ENCODE measurements at places on chromosomes 6 and 20.
A peak's percentile ranks its signal among the peaks of the same experiment; 100 is the strongest.

DNA sequence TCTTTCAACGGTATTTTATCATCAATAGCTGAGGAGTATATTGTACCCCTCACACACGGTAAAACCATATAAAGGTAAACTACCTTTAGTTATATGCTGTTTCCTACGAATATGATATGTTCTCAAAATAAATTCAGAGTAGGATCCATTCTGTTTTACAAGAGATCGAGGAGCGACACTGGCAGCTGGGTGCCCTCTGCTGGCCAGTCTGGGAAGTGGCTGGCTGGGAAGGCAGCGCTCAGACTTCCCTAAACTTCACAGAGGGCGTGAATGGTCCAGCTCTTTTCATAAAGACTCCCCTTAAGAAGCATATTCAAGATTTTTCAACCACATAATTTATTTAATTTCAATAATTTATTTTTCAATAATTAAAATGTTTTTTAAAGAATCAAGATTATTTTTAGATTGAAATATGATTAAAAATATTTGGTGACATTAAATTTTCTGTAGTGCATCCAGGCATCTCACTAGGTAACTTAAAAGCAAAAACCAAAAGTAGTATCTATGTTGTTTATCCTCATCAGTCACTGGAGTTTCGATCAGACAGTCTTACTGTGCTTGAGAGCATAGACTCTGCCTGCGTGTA is 187.5 kb upstream of the PDE10A start:
- DNase-seq = no peak

DNA sequence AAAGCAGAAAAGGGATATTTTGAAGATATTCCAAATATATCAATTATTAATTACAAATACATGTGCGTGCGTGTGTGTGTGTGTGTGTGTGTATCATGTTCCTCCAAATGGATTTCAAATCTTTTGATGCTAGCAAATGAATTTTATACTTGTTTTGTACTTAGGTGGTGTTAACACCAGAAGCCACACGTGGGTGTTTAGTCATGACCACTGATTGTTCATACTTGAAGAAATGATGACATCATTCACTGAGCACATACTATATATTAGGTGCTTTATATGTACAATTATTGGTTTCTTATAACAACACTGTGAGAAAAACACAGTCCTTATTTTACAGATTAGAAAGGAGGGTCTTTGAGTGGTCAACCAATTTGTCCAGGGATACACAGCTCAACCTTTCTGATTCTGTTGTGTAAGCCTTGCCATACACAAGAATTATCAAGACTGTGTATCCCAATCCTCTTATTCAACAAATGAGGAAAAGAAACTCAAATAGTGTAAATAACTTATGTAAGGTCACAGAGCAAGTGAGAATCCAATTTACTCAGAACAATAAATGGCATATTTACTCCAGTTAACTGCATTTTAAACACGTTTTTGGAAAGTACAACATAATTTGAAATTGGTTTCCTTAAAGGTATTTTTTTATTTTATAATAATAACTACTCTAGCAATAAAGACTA is 88.5 kb downstream of the BCAS1 start:
- no peak for DNase-seq

DNA sequence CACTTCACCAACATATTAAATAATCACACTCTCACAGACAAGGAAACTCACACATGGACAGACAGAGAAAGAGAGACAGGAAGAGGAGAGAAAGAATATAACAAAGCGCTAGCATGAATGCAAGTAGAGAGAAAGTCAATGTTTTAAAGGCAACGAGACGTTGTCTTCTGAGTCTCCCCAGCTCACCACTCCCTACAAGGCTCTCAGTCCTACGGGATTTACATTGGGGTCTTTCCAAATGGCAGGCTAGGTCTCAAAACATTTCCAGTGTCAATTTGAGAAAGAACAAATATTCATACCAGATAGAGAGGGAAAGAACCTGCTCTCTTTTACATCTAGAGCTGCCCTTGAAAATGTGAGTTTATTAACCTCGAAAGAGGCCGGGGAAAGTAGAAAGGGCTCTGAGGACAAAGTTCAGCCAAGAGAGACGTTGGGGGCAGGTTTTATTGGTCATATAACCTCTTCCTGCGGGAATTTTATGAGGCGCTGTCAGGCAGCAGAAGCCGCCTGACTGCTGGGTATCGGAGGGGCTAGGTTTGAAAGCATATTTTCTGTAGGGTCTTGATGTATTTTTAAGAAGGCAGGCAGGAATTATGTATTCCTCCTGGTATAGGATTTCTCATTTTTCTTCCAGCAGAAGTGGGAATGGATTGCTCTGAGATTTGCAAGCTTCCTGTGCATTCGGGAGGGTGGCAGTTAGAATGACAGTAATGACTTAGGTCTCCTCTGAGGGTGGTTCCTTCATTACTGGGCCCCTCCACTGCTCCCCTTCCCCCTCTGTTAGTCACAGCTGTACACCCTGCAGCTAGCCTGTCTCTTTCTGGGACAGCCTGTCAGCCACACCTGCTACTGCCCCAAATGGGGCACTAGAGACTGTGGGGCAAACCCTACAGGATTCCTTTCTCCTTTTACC is 34.4 kb upstream of the KIF16B start:
- DNase-seq = peak; percentile 72

- no peak for DNase-seq
Measured at GRCh38 chr6:116290799-116291198, 11.1 kb upstream of the TSPYL1 start.

DNA sequence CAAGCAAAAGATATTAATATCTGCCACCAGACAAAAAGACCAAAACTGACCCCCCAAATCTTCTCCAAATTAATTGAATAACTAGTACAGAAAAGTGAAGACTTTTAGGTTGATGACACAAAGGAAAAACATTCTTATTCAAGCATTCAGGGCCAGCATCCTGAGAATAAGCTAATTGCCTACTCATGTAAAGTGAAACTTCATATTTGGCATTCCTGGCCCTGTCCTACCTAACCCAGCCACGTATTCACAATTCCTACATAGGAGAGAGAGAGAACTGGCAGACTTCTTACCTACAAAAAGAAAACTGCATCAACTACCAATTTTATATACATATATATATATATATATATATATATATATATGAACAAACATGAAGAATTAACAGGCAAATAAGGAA is 4.9 kb upstream of the ASCC3 start:
- no peak for DNase-seq

DNA sequence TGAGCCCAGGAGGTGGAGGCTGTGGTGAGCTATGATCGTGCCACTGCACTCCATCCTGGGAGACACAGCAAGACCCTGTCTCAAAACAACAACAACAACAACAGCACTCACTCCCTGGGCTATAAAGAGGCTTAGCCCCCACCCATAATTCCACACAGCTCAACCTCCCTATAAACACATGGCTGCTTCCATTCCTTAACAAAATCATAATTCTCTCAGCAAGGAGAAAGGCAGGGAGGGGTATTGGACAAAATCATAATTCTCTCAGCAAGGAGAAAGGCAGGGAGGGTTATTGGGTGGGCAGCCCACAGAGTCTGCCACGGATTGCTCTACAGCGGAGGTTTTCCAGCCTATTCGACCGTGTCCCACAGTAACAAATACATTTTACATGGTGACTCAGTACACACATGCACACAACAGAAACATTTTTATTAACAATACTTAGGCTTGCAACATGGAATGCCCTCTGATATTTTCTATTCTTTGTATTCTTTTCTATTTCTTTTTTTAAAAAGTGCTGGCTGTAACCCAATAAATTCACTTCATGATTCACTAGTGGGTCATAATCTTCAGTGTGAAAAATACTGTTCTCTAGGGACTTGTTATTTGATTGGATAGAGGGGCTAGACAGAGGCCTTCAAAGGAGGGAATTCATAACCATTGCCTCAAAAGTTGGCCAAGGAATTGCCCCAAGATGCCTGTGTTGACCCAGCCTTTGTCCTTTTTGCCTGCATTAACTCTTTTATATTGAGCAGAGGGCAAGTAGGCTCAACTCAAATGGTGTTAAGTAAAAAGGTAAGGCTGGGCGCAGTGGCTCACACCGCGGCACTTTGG is 50.6 kb upstream of the ZMYND8 start:
- no peak for DNase-seq

- DNase-seq = no peak
Measured at GRCh38 chr6:87261534-87261933, 60.9 kb upstream of the SMIM8 start.

DNA sequence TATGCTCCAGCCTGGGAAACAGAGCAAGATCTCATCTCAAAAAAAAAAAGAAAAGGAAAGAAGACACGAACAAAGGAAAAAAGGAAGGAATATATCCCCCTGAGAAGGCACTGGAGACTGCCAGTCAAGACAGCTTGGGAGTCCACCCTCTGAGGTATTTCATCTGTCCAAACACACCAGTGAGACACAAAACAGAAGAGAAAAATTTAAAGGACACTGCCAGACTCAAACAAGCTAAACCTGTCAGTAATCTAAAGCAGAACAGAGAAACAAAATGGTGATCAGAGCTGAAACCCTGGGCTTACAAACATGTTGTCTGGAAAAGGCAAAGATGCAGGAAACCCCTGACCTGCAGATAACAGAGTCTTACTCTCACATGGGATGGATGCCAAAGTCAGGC is 114.9 kb downstream of the DCDC2 start:
- DNase-seq = no peak

DNA sequence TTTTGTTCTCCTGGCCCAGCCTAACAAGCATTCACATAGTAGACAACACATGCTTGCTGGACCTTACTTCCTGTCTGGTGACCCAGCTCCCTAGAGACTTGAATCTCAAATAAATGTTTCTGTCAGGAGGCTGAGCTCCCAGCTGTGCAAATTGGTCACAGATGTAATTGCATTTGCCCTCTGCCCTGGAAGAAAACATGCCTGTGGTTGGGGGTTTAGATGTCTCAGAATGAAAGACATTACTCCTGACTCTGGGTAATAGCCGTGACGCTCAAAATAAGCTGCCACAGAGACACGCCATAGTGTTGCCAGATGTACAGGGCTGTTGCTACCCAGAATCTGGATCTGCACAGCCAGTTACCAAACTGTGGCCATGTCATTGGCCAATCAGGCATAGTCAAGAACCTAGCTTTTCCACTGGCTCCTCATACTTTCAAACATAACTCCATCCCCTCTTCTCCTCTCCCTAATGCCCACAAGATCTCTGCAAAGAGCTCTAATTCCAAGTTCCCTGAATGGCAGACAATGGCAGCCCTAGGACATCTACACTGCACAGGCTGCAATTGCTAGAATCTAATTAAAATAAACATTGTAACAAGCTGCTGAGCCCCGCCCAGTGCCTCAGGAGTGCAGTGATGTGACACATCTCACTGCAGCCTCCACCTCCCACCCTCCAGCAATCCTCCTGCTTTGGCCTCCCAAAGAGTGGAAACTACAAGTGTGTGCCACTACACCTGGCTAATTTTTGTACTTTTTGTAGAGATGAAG is 32.8 kb upstream of the GMPR start:
- no peak for DNase-seq

DNA sequence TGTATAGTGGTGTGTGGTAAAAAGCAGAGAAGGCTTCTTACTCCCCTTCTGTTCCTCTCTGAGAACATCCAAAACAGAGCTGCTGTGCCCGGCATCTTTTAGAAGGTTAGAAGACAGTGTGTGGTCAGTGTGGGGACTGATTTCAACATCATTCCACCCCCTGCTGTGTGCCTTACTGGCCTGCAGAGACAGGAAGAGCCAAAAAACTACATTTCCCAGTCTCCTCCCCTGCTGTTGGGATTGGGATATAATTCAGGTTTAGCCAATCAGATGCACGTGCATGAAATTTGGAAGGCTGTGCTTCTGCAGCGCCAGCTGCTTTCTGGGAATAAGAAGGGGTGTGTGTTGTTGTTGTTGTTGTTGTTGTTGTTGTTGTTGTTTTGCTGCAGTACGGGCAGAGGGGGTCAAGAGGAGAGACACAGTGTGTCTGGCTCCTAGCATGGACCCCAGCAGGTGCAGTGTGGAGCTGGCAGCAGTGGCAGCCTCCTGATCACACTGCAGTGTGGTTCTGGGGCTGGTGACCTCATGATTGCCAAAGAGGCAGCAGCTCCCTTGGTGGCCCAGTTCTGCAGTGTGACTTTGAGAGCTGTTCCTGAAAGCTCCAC is 74.7 kb downstream of the MRPL14 start:
- DNase-seq = no peak

GRCh38 chr6:16805243-16805950 is 44.1 kb upstream of the ATXN1 start:
- no peak for DNase-seq

DNA sequence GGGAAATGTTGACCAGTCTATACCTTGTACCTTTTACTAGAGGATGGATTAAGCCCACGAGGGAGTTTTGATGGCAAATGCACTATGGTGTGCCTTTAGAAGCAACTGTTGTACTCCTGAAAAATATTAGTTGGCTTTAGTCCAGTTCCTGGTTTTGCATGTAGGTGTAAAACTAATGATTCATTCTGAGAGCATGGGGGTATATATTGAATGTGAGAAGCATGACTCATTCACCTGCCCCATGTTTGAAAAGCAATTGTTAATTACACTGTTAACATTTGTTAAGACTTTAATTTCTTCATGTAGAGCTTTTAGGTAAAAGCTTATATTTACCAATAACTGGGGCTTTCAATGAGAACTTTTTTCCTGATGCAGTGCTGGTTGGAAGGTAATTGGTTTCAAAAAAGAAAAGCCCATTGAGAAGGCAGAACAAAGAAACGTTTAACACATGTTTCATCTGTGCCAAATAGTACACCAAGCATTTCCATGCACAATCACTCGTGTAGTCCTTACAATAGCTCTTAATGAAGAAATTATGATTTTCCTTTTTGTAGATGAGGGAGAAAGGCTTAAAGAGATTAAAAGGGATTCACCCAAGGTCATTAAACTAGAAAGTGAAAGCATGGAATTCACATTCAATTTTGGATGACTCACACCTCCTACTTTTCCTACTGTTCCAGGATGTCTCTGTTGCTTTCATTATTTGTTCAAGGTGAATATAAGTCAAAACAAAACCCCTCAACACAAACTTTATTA is 134.1 kb downstream of the CCDC170 start:
- no peak for DNase-seq

GRCh38 chr6:150276168-150276936 is 92.5 kb upstream of the IYD start:
- DNase-seq = no peak

GRCh38 chr20:11660673-11661072 is 257.0 kb upstream of the BTBD3 start:
- DNase-seq = no peak
